Occipital lobe (tissue), 3 donors: ENCODE measurements at places on chromosomes 3 and 15. TPM values are rescaled to one million over a fixed set of nuclear protein-coding genes. Genes with fewer than 3 reads are reported as not detected.

DNA sequence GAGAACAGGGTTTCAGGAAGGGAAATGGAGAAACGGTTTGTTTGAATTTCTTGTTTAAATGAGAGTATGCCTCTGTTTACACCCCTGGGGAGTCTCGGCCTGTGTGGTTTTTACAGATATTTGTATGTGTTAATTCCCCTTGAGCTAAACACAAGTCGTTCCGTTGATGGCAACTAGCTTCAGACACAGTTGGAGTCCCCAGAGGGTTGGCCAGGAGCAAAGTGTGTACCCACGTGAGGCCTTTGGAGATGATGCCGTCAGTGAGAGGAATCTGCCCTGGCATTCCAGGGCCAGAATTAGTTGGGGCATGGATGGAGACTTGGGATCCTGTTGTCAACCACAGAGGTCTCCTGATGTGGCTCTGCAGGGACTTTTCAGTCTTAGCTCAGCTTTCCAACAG is 44.0 kb downstream of the CEMIP start:
- no peak for DNase-seq

DNA sequence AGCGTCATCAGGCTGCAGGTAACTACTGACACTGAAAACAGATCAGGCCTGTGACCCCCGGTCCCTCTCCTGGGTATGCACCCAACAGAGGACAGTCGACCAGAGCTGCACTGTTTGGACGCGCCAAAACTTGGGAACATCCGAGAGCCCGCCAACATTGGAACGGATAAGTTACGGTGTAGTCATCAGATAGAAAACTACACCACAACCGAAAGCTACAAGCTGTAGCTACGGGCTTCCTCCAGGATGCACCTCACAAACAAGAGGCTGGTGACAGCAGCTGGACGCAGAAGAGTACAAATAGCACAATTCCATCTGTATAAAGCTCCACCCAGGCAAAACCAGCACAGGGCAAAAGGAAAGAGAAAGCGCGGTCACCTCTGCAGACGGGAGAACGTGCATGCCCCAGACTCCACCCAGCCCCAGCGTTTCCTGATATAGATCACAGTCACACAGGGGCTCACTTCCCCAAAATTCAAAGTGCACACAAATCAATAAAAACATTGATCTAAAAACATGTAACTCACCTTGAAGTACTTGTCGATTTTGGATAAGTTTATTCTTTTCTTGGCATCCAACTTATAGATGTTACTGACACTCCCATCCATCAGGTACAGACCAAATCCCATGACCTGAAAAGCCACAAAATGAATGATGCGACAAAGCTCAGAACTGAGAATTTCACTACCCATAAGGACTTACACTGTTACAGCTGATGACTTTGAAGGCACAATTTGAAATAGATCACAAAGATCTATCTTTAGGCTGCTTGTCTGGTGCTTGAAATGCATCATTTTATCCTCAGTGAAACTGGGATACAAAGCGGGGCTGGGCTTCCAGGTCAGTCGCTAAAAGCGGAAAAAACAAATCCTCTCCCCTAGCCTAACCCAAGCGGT is 43.3 kb downstream of the CYFIP1 start:
- DNase-seq: no peak

DNA sequence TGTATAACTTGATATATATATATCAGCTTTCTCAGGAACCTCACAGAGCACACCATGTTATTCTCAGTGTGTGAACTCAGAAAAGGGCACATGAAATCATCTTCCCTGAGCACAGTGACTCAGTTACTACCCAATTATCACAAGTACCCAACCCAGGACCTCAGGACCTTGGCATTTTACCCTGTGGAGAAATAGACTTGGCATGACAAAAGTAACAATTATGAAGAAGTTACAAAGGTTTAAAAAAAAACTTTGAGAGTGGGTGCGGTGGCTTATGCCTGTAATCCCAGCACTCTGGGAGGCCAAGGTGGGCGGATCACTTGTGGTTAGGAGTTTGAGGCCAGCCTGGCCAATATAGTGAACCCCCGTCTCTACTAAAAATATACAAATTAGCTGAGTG is 52.4 kb downstream of the ONECUT1 start:
- no peak for DNase-seq

- no peak for DNase-seq
These were observed 13.9 kb downstream of the ELL3 start for GRCh38 chr15:43762824-43763223.

GRCh38 chr3:104947943-104948342 is 418.8 kb upstream of the ALCAM start:
- no peak for DNase-seq

DNA sequence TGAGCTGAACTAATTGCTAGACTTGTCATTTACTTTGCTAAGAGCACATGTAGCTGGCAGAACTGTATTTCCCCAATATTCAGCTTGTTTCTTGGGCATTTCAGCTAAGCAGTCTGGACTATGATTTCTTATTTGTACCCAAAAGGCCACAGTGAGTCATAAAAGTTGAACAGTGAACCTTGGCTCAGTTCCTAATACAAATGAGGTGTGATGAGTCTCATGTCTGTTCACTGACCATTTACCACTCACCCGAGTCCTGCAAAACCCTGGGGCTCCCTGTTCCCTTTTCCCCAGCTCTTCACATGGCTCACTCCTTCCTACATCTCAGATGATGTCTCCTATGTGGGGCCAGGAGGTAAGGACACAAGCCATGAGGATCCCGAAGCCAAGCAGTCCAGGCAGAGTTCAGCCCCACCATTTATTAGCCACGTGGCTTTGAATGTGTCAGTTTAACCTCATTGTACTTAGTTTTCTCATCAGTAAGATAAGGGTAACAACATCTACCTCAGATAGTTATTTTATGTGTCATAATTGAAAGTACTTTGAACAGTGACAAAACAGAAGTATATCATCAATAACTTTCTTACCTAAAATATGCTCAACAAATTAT is 239.3 kb downstream of the IL5RA start:
- no peak for DNase-seq

DNA sequence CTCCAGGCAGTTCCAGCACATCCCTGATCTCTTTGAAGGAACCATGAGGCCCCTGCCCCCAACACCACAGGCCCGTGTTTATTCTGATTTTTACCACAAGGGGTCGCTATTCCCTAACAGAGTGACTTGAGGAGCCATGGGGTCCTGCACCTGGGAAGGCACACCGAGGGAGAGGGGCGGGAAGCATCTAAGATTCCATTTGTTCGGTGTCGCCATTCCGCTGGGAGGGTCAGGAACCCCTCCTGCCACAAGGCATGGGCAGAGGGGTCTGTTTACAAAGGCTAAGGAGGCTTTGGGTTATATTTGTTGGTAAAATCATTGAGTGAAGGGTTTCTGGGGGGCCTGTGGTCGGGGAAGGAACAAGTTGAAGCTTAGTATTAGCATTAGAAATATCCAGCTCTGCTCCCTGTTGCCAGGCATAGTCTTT is 77.1 kb downstream of the WDR76 start:
- DNase-seq: peak; percentile 21

GRCh38 chr15:25437777-25438600 is 835 bp downstream of the UBE3A start:
- peak; percentile 33 for DNase-seq

GRCh38 chr3:133958071-133958805 is 62.6 kb upstream of the RAB6B start:
- DNase-seq: no peak

- DNase-seq: no peak
These were observed 222.0 kb upstream of the GAP43 start for GRCh38 chr3:115401298-115401697.

GRCh38 chr3:47378869-47379268 is 2.0 kb upstream of the PTPN23 start:
- DNase-seq: no peak

GRCh38 chr3:55090291-55090690 is 162.4 kb upstream of the LRTM1 start:
- DNase-seq: no peak

GRCh38 chr15:83504365-83504764 is 57.2 kb downstream of the SH3GL3 start:
- no peak for DNase-seq

GRCh38 chr3:196440041-196440537 is 7.9 kb upstream of the UBXN7 start:
- no peak for DNase-seq

DNA sequence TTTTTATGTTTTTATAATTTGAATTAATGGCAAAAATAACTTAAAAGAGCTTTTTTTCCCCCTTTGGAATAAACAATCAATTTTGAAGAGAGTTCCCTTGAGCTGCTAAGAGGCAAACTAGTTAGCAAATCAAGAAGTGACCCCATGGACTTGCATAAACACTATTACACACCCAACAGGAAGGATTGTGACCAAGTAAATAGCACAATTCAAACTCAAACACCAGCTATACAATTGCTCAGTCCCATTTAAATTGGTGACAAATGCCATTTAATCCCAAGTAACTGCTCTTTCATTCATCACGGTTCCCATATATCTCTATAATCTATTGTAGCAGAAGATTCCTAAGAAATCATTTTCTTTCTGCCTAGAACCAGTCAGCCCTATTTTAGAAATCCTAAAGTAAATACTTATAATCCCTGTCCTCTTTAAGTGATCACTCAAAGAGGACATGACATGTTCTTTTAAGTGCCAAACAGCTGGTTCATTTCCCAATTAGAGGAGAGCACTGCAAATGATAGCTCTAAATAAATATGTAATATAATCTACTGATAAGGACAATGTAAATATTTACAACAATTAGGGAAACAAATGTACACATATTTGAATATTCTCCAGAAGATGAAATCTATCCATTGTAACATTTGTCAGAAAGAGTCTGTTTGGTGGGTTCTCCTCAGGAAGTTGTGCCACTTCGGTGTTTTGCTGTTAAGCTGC is 137.8 kb upstream of the ADAMTS9 start:
- DNase-seq: no peak

- DNase-seq: no peak
These were observed 18.2 kb upstream of the SACM1L start for GRCh38 chr3:45670991-45671390.

- no peak for DNase-seq
These were observed 100.1 kb downstream of the VGLL3 start for GRCh38 chr3:86890741-86891396.

- DNase-seq: no peak
These were observed 5.6 kb upstream of the MFGE8 start for GRCh38 chr15:88918738-88919137.

- no peak for DNase-seq
These were observed 725 bp downstream of the TLE3 start for GRCh38 chr15:70097063-70097320.

The OR5K2 gene
- not detected for total RNA-seq

The DUOXA2 gene
- total RNA-seq: not detected

The PLA2G4B gene
- total RNA-seq: 2.5 TPM

The CPLX3 gene
- total RNA-seq: 1.6 TPM

The GP5 gene
- total RNA-seq: not detected

The ZNF280D gene
- total RNA-seq: 159 TPM

The MEX3B gene
- total RNA-seq: 96.4 TPM

The ZNF662 gene
- 20.4 TPM for total RNA-seq

The CCDC39 gene
- 0.62 TPM for total RNA-seq
